ENCODE measurements at places on chromosomes 16 and 17.

DNA sequence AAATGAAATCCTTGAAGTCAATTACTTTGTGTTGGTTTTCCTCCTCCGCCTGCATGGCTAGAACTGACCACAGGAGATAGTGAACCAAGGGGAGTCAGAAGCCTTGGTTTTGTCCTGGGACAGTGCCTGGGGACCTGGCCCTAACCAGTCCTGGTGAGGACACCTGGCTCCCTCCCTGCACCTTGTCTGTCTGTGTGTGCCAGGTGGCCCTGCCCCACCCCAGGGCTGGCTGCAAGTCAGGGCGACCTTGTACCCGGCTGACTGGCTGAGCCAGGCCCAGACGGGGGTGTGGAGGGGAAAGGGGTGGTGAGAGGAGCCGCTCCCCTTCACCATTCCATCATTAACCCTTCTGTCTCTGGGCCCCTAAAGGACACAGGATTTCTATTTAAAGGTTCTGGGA, 3.4 kb downstream of the RAPGEFL1 start:
- DNase-seq, result no peak

DNA sequence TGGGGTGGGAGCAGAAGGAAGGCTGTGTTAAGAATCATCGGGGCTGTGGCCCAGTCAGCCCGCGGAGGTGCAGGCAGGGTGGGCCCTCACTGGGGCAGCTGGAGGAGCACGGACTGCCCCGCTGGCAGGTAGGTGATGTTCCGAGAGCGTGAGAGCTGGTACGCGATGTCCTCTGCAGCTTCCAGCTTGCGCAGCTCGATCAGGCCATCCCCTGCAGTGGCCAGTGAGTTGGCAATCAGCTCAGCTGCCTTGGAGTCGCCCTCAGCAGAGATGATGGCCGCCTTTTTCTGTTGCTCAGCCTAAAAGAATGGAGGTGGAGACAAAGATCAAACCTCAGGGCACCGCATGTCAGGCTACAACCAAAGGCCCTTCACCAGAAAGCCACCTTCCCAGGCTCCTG, 9.8 kb downstream of the PHB1 start:
- no peak for DNase-seq

DNA sequence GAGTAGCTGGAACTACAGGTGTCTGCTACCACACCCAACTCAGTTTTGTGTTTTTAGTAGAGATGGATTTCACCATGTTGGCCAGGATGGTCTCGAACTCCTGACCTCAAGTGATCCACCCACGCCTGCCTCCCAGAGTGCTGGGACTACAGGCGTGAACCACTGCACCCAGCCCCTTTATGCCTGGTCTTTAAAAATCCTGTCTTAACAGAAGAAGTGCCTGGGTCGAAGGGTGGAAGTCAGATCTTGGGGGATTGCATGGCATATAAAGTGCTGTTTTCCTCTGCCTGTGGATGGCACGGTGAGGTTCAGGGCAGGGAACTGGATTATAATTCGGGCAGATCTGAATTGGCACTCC, 30.3 kb downstream of the ZC3H18 start:
- DNase-seq, result no peak

DNA sequence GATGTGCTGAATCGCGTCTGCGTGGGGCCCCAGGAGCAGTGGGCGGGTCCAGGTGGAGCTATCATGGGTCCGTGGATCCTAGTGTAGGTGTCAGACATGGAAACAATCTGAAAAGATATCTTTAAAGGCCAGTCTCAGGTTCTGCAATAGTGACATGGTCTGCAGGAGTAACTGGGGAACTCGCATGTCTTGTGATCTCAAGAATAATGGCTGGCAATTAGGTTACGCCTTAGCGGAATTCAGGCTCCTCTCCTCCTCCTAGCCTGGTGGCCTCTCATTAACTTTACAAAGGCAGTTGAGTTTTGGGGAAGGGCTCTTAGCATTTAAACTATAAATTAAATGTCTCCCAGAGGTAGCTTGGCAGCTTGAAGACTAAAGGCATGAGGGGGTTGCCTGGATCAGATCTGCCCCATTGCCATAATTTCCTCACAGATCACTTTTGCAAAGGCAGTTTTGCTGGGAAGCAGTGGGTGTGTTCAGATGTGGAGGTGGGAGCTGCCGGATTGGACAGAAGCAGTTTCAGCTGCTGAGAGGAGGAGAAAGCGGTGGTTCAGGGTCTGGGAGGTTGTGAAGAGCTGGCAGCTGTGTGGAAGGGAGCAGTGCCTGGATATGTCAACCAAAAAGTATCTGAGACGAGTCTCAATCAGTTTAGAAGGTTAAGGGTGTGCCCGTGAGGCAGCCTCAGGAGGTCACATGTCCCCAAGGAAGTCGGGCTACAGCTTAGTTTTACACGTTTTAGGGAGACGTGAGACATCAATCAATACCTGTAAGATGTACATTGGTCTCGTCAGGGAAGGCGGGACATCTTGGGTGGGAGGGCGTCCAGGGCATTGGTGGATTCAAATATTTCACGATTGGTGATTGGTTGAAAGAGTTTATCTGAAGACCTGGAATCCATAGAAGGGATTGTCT, 2.7 kb downstream of the TBCD start:
- DNase-seq, result no peak

DNA sequence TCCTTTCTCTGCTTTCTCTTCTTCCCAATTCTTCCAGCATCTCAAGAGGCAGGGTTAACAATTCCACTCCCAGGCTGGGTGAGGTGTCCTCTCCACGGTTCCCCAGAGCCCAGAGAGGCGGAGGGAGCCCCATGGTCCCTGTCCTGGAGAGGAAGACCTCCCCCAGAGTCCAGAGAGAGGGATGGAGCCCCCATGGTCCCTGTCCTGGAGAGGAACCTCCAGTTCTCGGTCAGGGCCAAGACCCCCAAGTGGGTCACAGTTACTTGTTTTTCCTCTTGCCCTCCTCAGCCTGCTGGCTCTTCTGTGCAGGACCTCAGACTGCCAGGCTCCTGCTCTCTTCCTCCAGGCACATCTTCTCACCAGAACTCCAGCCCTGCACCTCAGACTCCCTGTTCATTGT, 135.2 kb downstream of the RPTOR start:
- DNase-seq, result no peak

GRCh38 chr17:40598619-40599467, 33.6 kb upstream of the CCR7 start:
- peak; percentile 97 for DNase-seq

- DNase-seq, result no peak
These were observed 58.7 kb downstream of the PLXDC1 start for GRCh38 chr17:39092692-39093230.

GRCh38 chr17:4858882-4859260, 25.7 kb downstream of the MINK1 start:
- DNase-seq, result no peak

DNA sequence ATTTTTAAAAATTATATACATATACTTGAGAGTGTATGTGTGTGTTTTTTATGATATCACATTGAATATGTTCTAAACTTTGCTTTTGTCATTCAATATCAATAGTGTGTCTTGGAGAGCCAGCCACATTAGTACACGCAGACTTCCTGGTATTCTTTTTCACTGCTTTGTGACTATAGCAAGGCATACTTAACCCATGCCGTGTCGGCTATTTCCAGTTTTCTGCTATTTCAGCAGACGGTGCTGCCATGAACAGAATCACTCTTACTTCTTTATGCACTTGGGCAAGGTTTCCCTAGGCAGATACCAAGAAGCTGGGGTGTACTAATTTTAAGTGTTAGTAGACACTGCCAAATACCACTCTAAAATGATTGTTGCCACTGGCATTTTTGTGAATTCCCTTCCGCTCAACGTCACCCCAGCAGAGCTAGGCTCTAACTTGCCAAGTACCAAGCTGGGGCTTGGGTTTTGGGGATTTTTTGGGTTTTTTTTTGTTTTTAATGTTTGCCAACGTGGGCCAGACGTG, 134.9 kb downstream of the SOCS1 start:
- no peak for DNase-seq

- no peak for DNase-seq
These were observed 69.4 kb upstream of the LHX1 start for GRCh38 chr17:36867716-36868341.

DNA sequence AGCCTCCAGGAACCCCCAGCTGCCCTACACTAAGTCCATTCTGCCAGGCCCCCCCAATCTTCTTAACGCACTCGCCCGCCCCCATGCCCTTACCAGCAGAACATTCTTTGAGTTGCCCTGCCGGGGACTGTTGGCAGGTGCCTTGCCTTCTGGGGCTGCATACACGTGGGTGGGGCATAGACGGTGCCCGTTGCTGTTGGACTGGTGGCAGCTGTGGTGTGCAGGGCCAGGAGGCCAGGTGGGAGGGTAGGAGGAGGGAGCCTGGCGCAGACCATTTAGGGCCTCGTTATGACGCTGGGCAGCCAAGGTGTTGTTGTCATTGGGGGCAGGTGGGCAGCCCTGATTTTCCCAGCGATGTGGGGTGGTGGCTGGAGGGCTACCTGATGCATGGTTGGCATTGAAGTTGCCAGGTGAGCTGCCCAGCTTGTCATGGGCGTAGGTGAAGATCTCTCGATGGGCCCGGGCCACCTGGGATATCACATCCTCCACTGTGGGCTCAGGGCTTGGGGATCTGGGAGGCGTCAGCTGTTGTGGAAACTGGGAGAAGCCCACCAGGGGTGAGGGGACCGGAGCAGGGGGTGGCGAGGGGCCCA, 4.9 kb downstream of the NR1D1 start:
- DNase-seq, result no peak

GRCh38 chr16:78703936-78704335, 604.5 kb downstream of the WWOX start:
- no peak for DNase-seq
